ENCODE measurements at places on chromosomes 5 and 9.

GRCh38 chr5:170519549-170519948 is 15.7 kb downstream of the KCNIP1 start:
- no peak for DNase-seq

DNA sequence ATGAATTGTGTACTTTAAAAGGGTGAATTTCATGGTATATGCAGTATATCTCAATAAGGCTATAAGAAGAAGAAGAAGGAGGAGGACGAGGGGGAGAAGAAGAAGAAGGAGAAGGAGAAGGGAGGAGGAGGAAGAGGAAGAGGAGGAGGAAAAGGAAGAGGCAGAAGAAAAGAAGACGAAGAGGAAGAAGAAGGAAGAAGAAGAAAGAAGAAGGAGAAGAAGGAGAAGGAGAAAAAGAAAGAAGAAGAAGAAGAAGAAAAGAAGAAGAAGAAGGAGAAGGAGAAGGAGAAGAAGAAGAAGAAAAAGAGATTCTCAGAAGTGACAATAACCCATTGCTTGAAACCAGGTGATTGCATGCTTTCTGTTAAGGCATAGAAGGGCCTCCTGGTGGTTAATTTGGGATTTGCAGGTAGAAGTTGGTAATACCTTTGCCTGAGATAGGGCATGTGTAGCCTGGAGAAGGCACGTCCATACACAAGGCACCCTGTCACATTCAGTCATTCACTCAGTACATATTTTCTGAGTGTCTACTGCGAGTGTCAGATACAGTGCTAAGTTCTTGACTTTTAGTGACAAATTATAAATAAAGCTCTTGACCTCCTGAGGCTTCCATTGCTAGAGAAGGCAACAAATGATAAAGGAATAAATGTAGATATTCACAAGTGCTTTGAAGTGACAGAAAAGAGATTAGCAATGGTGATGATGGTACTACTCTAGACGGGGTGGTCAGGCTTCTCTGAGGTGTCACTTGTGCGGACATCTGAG is 231.3 kb downstream of the NPR3 start:
- no peak for DNase-seq

DNA sequence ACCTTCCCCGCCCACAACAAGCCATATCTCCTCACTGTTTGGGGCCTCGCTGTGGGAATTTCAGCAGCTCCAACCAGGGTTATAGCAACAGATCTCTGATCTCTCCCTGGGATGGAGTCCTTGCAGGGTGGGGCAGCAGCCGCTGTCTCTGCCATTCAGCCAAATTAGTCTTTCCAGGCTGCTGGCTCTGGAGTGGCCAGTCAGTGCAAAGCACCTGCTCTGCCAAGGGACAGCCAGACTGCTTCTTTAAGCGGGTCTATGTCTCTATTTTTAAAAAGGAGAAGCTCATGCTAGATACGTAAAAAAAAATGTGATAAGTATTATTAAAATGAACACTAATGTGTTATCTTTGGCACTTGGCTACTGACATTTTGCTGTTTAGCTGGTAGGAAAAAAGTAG is 380.2 kb downstream of the CDH10 start:
- DNase-seq = no peak

DNA sequence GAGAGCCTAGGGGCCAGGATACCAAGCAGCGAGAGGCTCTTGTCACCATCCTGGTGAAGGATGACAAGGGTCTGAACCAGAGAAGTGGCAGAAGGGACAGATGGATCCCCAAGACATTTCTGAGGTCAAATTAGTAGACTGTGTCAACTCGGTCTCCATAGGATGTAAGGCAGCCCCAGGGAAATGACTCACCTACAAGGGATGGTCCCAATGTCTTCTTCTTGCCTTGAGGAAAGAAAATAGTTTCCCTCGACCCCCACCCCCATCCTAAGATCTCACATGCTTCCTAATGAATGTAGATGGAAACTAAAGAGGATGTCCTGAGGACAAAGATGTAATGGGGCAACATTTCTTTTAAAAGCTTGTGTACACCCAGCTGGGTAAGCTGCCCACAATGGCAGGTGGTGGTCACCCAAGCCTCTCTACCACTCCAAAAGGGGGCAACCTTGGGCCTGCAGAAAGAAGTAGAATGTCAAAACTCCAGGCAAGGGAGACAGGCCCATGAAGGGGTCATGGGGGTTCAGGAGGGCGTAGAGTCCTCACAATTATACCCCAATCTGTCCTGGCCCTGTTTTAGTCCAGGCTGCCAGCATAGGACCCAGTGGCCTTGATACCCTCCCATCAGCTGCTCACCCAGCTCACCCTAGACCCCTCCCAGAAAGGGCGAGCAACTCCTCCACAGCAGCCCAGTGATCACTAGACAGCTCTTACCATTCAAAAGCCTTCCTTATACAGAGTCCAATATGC is 187.4 kb downstream of the ACTL7B start:
- DNase-seq = no peak

DNA sequence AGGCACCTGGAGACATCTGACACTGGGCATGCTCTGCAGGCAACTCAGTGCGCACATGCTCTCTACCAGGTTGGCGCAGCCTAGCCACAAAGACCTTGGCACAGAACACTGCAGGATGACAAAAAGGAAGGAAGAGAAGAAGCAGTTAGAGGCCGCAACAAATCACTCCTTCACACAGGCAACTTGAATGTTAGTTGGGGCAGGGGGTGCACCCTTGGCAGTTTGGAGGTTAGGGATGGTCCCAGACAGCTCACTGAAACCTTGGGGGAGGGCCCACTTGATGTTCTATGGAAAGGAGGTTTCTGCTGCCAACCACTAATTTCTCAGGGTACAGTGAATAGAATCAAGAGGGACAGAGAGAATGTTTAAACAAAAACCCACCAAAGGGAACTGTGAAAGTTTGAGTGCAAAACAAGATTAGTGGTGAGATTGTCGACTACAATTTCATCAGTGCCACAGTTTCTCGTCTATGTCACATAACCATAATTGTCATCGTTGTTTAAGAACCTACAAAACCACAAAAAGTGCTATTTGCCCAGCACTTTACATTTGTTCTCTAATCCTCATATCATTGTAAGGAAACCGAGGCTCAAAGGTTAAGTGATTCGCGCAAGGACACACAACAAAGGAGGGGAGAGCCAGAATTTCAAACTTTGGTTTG is 48.7 kb downstream of the FBXW11 start:
- no peak for DNase-seq

- DNase-seq = no peak
Observed at GRCh38 chr9:92308893-92309292, 15.4 kb upstream of the IARS1 start.

- no peak for DNase-seq
Observed at GRCh38 chr9:68648971-68649370, 56.1 kb upstream of the PIP5K1B start.

- DNase-seq = no peak
Observed at GRCh38 chr5:76351577-76351976, 51.5 kb upstream of the IQGAP2 start.

DNA sequence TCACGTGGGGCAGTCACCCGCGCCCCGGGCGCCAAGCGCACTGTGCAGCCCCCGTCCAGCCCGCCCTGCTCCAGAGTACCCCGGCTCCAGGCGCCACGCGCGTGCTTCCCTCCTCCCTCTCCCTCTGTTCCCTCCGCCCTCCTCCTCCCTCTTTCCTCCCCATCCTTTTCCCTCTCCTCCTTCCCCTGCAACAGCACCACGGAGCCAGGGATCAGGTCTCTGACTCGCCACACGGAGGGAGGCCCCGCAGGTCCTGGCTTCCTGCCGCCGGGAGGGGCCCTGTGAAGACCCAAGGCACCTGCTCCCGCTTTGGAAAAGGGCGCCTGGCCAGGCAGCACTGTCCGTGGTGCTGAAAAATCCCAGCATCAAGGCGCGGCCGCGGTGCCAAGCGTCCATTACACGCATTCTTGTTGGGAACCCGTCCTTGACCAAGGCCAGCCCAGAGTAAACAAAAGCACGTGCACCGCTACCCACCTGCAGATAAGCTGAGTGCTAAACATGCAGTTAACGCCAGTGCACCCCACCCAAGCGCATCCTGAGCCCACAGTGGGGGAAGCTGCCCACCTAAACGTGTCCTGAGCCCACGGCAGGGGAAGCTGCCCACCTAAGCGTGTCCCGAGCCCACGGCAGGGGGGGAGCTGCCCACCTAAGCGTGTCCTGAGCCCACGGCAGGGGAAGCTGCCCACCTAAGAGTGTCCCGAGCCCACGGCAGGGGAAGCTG is 21.7 kb downstream of the SLC6A18 start:
- no peak for DNase-seq

GRCh38 chr5:36915653-36916052 is 39.1 kb downstream of the NIPBL start:
- no peak for DNase-seq

Data from coronary artery (tissue), 2 donors.